ENCODE measurements at places on chromosomes 13 and 19.

GRCh38 chr13:77611068-77611467 lies 75.6 kb downstream of the SCEL start:
- H3K27me3 ChIP-seq: peaks cover 2% of the 10 kb centered on the region
- H3K27ac ChIP-seq: no peak overlapping the region
- no peaks in the 10 kb centered on the region for H3K36me3 ChIP-seq
- DNase-seq: no peak
- H3K4me3 ChIP-seq: no peak overlapping the region
- H3K4me1 ChIP-seq: no peaks in the 10 kb centered on the region

DNA sequence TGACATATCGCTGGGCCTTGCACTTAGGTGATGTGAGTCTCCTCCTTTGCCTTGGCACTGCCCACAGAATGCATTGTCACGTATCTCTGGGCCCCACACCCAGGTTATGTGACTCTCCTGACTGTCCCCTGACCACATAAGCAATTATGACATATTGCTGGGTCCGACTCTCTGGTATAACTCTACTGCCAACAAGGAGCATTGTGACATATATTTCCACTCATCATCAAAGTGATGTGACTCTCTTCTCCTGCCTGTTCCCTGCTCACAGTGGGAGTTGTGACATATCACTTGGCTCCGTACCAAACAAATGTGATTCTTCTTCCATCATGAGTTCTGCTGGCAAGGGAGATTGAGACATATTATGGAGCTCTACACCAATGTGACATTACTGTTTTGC lies 15.4 kb upstream of the ZNF681 start:
- peaks cover 25% of the 10 kb centered on the region for H3K36me3 ChIP-seq
- no peak overlapping the region for H3K4me3 ChIP-seq
- H3K27me3 ChIP-seq: no peaks in the 10 kb centered on the region
- H3K27ac ChIP-seq: no peak overlapping the region

GRCh38 chr13:106213028-106213757 lies 322.3 kb downstream of the EFNB2 start:
- no peaks in the 10 kb centered on the region for H3K27me3 ChIP-seq
- H3K27ac ChIP-seq: no peak overlapping the region
- H3K36me3 ChIP-seq: no peaks in the 10 kb centered on the region
- no peak overlapping the region for H3K4me3 ChIP-seq
- no peaks in the 10 kb centered on the region for H3K4me1 ChIP-seq
- DNase-seq: no peak

DNA sequence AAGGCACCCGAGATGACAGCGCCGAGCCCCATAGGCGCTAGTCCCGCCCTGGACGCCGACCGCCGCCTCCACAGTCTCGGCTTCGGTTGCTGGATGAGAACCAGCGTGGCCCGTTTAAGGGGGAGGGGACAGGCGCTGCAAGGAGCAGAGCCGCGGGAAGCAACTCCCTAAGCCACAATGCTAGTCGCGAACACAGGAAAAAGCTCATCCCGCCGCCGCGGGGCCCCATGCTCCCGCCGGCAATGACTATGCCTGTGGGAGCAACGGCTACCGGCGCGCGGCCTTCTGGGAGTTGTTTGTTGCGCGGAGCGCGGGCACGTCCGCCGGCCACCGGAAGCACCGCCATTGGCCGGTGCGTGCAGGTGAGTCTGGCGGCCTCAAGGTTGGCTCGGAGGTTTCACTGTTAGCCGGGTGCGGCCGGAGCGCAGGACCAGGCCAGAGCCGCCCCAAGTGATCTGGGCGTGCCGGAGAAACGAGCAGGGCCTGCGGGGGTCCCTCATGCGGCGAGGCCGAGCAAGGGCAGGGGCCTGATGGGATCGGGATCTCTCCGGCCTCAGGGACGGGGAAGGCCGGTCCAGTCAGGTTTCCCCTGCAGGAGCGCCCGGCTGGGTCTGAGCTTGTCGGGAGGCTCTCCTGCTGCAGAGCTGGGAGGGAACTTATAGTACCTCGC lies at the start of gene ZNF544:
Gene ZNF544 (plus strand): TSS at position 330 of the 670 bp plus-strand sequence. CDS start 15,110 bp downstream, outside the sequence.
- peaks cover 35% of the 10 kb centered on the region for H3K4me1 ChIP-seq
- peak; percentile 41 for DNase-seq
- H3K36me3 ChIP-seq: peaks cover 59% of the 10 kb centered on the region
- peak within 1 kb of the TSS; percentile 87 for H3K27ac ChIP-seq
- peak within 1 kb of the TSS; percentile 95 for H3K4me3 ChIP-seq

GRCh38 chr19:17703824-17704463 lies 15.3 kb upstream of the MAP1S start:
- peak overlapping the region; percentile 28 for H3K27ac ChIP-seq
- peak; percentile 48 for DNase-seq
- no peak overlapping the region for H3K4me3 ChIP-seq
- no peaks in the 10 kb centered on the region for H3K36me3 ChIP-seq

- no peak for DNase-seq
- no peaks in the 10 kb centered on the region for H3K27me3 ChIP-seq
- H3K36me3 ChIP-seq: peaks cover 4% of the 10 kb centered on the region
- H3K27ac ChIP-seq: no peak overlapping the region
These were observed 162.7 kb downstream of the TBC1D4 start for GRCh38 chr13:75319254-75319653.
